GM18507 (cell line): ENCODE measurements at places on chromosomes 2 and 18.

GRCh38 chr18:55627007-55627406 is 39.0 kb upstream of the TCF4 start:
- DNase-seq = no peak

- DNase-seq = no peak
Observed at GRCh38 chr2:8752385-8752784, 70.5 kb downstream of the ID2 start.

DNA sequence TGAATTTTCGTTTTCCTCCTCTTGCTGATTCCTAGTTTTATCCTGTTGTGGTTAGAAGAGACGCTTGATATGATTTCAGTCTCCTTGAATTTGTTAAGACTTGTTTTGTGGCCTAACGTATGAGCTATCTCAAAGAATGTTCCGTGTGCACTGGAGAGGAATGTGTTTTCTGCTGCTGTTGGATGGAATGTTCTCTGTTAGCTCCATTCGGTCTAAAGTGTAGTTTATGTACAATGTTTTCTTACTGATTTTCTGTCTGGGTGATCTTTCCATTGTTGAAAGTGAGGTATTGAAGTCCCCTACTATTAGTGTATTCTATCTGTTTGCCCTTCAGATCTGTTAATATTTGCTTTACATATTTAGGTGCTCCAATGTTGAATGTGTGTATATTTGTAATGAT is 25.9 kb downstream of the COLEC11 start:
- no peak for DNase-seq

DNA sequence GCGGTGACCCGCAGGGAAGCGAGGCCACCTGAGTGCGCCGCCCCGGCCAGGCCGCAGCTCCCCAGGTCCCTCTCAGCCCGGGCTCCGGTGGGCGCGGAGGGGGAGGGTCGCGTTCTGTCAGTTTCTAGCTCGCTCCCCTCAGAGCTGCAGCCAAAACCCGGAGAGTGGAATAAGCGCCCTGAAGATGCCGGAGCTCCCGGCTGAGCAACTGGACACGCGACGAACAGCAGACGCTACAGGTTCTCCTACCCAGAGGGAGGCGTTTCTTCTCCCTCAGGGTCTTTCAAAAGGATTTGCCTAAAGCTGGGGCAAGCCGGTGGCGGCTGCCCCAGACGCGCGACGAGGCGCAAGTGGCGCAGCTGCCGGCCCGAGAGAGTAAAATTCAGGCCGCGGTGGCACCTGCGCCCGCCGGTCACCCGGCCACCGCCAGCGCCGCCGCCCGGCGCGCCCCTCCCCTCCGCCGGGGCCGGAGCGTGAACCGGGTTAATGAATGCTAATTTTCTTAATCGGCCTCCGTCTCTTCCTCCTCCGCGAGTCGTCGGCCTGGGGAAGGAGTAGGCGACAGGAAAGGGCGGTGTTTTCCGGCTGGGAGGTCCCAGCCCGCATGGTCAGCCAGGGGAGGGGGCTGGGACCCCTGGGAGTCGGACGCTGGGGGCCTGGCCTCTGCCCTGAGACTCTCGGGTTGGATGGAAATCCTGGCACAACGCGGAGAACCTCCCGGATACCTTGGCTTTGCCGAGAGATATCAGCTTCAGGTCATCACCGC is 845 bp upstream of the CDC42EP3 start:
- peak; percentile 60 for DNase-seq

DNA sequence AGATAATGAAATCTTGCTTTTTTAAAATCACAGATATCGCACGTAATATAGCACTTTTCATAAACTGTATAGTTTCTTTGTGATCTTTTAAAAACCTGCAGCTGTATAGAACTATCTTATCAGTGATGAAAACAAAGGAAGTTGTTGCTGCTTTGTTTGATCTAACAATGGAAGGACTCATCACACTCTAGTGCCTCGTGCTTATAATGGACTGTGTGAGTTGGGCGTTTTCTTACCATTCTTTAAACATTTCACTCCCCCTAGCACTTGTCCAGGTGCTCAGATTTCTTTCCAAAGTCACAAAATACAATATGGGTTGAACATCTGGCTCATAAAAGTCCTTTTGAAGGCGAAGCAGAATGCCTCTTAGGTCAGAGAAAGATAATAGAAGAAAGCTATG is 94.8 kb upstream of the SPATS2L start:
- DNase-seq = no peak

DNA sequence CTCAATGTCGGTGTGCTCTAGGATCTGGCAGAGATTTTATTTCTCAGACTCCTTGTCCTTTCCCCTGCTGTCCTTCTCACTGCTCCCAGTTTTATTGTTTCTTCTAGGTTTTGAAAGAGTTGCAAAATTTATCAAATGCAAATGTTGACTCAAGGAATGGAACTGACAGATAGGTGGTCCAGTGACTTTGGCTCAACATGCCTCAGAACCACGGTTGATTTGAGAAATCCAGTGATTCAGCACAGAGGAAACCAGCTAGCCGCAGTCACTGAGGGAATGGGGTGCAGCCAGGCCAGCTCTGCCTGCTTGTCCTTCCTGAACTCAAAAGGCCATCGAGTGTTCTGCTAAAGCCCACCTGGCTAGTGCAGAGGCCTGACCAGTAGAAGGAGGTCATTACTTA is 125.7 kb upstream of the LYPD6 start:
- DNase-seq = no peak

DNA sequence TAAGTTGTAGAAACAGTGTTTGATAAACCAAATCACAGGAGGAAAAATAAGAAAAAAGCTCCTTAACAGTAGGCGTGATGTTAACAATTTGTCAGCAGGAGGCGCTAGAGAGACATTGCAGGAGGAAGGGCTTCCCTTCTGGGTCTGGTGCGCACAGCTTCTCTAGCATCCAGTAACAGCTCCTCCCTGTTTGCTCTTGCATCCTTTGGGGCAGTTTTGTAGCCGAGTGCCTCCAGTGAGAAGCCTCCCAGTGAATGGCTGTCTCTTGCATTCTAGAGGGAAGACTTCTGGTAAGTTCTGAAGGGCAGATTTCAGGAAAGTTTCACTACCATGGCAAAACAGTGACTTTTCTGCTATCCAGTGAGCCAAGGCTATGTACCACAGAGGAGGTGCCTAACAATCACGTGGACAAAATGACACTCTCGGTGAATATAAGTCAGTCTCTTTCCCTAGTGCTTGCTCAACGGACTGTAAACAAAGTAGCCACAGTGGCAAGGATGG is 9.5 kb upstream of the ZNF396 start:
- DNase-seq = no peak

- DNase-seq = no peak
Observed at GRCh38 chr2:6941299-6942046, 24.3 kb downstream of the RNF144A start.

DNA sequence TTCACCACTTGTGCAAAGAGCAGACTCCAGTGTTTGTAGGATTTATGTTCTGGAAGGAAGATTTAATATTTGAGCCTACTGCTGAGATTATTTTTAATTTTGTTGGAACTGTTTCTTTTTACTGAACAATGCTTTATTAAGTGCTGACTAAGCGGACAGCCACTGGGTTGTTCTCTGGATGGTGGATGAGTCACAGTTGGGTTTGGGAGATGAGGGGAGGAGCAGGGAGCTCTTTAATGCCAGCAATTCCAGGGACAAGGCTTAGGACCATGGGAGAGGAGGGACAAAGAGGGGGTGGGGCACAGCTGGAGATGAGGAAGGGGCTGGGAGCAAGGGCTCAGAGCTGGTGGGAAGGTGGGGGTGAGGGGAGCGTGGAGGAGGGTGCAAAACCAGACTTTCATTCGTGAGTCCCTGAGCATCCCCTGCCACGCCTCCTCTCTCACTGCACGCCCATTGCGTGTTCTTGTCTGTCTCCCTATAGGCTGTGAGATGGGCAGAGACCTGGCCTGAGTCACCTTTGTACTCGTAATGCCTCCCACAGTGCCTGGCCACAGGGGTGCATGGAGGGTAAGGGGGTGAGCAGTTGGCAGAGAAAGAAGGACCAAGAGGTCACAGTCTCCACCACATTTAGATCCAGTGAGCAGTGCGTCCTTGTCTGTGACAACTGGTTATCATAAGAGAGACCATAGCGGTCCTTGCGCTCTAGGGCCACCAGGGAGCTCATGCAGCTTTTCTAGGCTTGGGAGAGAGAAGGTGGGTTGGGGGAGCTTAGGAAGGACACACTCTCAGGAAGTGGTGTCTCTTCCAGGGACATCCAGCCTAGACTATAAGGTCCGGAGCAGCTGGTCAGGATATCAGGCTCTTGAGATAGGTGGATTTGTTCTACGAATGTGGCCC is 18.4 kb downstream of the SLC4A3 start:
- DNase-seq = no peak
